ENCODE measurements at places on chromosomes 12 and 14.

GRCh38 chr12:39912211-39912980 lies 193.5 kb downstream of the SLC2A13 start:
- DNase-seq = no peak

DNA sequence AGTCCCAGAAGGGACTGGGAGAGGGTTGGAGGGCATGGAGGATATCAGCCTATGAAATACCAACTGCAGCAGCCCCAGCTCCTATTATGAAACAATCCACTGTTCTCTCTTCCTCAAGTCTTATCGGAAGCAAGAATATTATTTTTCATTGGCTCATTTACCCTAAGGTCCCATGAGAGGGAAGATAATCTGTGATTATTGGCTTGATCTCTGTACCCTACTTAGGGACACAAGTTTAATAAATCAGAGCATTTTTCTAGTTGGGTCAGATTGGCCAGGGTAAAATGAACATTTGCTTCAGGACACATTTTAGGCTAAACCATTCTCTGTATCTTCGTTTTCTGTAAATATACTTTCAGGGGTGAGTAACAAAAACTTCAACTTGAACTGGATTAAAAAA lies 43.1 kb upstream of the GNG2 start:
- no peak for DNase-seq

DNA sequence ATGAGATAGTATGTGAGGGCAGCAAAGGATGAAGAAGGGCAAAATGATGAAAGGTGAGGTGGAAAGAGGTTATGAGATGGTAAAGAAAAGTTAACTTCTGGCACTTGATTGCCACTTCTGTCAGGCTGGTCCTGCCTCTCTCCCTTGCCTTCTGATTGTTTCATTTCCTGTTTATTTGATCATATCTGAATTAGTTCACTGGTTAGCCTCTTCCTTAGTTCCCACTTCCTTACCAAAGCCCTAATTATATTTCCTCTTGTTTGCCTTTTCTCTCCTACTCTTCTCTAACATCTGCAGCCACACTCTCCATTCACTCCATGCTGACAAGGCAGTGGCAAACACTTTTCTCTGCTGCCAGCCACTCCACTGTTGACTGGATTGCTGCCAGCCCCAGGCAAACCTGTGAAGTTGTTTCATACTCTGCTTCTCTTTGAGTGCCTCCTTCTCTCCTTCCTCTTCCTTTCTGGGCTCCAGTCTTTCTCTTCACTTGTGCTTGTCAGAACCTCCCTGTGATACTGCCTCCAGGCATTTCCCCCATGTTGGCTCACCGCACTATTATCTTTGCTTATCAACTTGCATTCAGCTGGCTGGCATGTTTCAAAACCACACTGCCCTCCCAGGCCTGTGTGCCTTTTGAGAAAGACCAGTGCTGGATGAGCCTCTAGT lies 8.1 kb downstream of the PNP start:
- no peak for DNase-seq

DNA sequence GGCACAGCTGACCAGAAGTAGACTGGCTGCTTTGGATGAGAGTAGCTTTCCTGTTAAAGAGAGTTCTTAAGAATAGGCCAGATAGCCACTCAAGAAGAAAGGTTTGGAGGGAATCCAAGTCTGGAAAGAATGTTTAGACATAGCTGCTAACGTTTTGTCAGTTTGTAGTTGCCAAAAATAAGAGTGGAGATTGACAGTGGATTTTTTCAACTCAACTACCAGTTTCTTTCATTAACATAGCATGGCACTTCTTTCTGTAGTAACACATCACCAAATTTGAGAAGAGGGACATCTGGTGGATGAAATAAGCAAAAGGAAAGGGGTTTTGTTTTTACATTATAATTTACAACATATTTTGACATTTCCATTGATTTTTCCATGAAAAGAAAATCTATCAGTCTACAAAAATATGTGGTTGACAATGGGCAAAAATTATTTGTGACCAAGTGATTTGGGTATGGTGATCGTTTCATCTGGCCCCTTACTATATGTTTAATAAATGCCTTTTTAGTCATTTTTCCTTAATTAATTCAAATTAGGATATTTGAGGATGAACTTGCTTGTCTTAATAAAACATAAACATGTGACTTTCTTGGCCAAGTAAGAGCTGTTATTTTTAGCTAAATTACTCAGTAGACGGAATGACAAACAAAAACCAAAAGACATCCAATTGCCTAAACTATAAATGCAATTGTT lies 71.1 kb downstream of the PTPRR start:
- DNase-seq = no peak

DNA sequence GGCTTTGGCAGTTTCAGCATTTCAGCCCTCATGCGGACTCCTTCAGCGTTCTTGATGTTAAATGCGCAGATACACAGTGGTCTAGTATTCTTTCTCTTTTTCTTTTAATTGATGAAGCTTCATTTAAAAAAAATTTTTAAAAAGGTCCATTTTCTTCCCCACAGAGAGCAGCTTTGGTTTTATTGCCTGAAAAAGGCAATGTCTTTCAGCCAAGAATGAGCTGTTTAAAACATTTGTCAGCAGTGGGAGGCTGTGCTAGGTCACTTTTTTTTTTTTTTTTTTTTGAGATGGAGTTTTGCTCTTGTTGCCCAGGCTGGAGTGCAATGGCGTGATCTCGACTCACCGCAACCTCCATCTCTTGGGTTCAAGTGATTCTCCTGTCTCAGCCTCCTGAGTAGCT lies 13.5 kb downstream of the KMT5A start:
- no peak for DNase-seq

DNA sequence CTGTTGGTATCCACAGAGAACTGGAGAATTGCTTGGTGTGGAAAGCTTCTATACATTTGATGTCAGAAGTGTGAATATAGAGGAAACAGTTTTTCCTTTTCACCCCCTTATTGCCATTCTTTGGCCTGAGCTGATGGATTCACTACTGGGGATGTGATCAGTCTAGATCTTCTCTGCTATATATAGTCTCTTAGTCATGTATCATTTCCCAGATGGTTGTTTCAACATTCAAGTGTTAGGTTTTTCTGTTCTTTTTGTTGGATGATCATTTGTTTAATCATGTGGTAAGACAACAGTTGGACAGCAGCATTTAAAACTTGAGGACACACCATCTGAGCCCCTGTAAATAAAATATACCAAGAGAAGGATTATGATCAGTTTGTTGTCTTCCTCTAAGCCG lies 29.6 kb downstream of the TMX1 start:
- DNase-seq = no peak

DNA sequence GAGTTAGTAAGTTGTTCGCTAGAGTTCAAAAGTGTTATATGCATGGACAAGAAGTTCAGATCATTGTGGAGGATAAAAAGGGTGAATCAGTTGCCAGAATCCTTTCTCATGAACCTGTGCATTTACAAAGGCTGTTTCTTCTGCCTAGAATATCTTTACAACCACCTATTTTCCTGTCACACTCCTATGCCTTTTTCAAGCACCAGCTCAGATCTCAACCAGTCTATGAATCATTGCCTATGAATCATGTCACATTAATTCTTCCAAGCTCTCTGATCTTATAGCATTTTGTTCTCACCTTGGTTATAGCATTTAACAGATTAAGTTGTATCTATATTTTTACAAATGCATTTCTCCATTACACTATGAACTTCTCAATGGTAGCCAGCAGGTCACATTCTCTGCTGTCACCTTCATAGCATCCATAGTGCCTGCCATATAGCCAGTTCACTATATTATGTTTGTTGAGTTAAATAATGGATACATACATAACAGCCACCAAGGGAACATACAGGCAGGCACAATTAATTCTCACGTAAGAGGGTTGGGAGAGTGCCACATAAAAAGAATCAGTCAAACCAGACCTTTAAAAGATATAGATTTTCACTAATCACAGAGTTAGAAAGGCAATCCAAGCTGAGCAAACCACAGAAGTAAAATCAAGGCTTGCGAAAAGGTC lies 573.0 kb downstream of the FOXG1 start:
- DNase-seq = no peak

GRCh38 chr12:99522456-99522855 lies 125.1 kb upstream of the GARIN6 start:
- DNase-seq = no peak

GRCh38 chr14:73166399-73166798 lies 30.1 kb downstream of the PSEN1 start:
- no peak for DNase-seq

DNA sequence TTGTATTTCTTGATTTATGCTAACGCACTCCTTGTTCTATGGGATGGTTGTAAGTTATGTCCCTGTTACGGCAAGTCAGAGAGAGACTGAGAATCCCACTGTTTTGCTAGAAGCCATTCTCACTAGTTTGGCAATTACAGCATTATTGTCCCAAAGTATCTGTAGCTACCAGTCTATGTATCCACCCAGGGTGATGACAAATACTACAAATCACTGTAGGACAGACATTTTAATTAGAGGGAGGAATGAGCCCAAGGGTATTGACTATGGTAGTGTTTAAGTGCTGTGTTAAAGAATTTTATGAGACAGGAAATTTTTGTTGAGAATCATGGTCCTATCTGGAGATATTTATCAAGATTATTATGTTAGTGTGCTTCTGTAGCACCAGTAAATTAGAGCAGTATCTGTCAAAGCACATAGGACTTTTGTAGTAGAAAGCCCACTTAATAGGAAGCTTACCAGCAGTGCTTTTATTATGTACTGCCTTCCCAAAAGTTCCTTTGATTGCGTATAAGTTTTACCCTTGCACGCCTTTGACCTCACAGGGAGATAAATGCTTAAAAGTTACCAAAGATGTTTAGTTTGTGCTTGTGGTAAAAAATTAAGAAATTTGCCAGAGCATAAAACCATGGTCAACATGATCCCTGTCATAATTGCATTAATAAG lies 10.7 kb downstream of the PRKCH start:
- no peak for DNase-seq

DNA sequence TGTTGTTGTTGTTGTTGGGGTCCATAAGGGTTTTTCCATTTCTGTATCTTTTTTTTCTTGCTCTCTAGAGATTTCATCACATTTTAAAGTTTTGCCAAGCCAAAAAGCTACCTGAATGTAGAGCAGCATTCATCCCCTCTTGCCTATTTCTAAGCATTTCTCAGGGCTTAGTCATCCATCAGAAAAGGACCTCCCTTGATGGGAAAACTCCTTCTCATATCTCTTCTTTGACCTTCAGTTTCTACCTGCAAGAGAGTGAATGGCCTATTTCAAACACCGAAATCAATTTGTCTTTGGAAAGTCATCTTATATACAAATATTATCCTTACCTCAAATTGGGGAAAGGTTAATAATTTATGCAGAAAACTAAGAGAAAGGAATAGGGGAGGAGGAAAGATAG lies 4.5 kb downstream of the MYBPC1 start:
- DNase-seq = no peak

- DNase-seq = no peak
Observed at GRCh38 chr14:32635061-32635719, 303.5 kb upstream of the NPAS3 start.

DNA sequence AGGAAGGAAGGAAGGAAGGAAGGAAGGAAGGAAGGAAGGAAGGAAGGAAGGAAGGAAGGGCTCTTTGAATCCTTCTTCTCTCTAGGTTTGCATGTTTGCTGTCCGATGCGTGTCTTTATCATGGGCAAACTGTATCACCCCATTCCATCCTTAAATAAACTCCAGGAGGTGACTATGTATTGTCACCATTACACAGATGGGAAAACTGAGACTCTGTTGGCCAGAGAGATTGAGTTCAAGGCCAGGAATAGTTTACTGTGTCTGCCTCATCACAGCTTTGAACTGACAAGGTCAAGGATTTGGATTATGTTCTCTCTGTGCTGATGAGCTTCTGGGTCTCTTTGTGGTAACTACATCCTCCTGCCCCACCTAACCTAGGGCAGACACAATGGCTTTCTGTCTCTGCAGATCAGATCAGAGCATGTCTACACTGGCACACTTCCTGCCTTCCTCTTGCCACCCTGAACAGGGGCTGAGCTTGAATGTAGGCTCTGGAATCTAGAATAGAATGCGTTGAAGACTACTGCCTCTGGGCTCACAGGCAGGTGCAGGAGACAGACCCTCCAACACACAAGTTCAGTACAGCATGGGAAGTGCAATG lies 78.9 kb upstream of the MAP1LC3B2 start:
- DNase-seq = no peak

DNA sequence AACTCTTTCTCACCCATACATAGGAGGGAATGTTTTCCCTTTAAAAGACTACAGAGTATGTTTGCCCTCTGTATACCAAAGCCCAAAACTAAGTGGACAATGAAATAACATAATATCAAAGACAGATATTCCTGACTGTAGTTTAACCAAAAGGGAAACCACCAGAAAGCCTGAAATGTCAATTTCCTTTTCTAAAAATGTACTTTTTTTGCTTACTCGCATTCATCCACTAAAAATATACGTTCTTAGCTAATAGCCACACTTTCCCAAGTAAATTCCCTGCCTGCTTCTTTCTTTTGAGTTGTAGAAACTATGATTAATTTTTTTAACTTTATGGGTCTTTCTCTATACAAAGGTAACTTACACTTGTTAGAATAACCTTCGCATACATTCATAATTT lies 280.2 kb downstream of the PDZRN4 start:
- DNase-seq = no peak

DNA sequence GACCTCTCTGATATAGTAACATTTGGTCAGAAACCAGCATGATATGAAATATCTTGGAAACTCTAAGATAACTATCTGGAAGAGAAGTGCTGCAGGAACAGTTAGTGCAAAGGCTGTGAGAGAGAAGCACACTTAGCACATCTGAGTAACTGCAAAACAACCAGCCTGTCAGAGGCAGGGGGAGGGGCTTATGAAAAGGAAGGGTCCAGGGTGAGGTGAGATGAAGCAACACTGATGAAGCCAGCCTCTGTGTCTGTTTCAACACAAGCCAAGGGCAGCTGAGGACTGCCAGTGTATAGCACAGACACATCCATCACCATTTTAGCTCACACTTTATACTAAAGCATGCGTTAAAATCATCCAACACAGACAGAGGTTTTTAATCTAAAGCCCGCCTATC lies 37.4 kb upstream of the OVCH1 start:
- DNase-seq = no peak

GRCh38 chr12:74066476-74066875 lies 471.2 kb upstream of the ATXN7L3B start:
- no peak for DNase-seq

DNA sequence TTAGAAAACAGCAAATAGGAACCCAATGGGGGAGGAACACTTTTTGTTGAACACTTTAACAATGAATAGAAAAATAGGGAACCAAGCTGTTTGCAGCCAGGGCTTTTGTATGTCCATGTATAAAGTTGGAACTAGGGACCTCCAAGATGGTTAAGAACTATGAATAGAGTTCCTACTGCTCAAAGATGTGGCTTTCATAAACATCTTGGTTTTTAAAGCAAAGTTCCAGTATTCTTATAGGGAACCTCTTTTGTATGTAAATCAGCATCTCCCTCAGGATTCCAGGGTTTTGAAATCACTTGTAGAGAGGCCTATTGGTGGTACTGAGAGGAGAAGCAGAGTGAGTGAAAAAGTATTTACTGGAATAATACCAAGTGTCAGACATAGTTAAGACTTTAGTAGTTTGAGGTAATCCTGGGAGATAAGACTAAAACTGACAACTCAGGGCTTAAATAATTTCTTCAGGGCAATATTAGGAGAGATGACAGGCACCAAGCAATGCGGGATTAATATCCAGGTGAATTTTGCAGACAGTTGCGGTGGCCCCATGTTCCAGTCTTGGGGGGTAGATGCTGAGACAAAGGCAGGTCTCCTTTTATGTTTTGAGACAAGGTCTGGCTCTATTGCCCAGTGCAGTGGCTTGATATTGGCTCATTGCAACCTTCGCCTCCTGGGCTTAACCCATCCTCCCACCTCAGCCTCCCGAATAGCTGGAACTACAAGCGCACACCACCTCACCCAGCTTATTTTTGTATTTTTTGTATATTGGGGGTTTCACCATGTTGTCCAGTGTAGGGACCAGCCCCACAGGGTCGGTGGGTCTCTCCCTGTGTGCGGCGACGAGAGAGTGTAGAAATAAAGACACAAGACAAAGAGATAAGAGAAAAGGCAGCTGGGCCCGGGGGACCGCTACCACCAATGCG lies 10.4 kb upstream of the EID3 start:
- no peak for DNase-seq

All from stimulated activated CD4-positive, alpha-beta T cell treated with anti-CD3 and anti-CD28 coated beads, Interleukin-4, amount 100 ng/mL, for 24 hours (primary cell).